A549 treated with CpdA at 1 μM for 4 hours (cell line): ENCODE measurements at places on chromosomes 7 and 10. TPM values are rescaled to one million over a fixed set of nuclear protein-coding genes. Genes with fewer than 3 reads are reported as not detected.

ENKUR gene
- total RNA-seq: 0.09 to 0.29 TPM (median 0.22 TPM) in 4 of 5 replicates, not detected in the other

KCNMA1 gene
- 38.6 to 89.6 TPM (median 81.0 TPM) in 5 replicates for total RNA-seq

POM121L12 gene
- total RNA-seq: not detected in 5 replicates

FOXI2 gene
- total RNA-seq: not detected in 5 replicates

GHRHR gene
- not detected in 5 replicates for total RNA-seq

PBLD gene
- total RNA-seq: 2.5 to 4.0 TPM (median 3.5 TPM) in 5 replicates

HIBADH gene
- 39.6 to 46.0 TPM (median 43.9 TPM) in 5 replicates for total RNA-seq
